ENCODE measurements at places on chromosomes 12 and 14.

DNA sequence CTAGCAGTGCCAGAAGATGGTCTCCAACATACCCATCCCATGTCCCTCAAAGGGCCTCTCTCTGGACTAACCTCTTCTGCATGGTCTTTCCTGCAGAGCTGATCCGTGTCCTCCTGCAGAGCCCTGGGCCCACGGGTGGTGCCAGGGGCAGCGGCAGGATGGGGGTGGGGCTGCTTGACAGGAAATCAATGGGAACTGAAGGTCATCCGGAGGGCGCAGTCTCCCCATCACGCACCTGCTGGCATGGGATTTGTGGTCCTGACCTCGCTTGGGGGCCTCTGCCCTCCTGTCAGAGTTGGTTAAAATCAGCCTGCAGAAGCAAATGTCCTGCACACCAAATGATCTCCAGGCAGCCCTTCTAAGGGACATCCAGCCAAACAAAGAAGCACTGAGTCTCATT is 110.2 kb downstream of the DPF3 start:
- DNase-seq = no peak

DNA sequence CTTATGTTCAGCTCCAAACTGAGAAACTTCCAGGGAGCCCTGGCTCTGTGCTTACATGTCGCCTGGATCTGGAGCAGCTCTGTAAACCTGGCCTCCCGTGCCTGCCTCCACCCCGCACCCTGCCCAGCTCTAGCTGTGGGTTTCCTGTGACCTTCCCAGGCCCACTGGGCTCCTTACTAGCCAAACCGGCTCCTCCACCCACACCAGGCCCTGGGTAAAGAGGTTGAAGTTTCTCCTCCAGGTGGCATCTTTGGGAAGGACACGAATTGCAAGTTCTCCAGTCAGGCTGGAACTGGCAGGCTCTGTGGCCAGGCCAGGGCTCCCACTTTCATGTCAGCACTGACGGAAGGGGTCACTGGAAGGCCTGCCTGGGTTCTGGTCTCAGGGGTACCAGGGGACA is 60.9 kb upstream of the ZFP36L1 start:
- DNase-seq = no peak

- no peak for DNase-seq
Measured at GRCh38 chr12:68157380-68157779, 2.2 kb downstream of the IFNG start.

GRCh38 chr12:46494424-46494823 is 121.9 kb upstream of the SLC38A2 start:
- DNase-seq = no peak

- no peak for DNase-seq
Measured at GRCh38 chr12:80966001-80966400, 28.3 kb upstream of the LIN7A start.

DNA sequence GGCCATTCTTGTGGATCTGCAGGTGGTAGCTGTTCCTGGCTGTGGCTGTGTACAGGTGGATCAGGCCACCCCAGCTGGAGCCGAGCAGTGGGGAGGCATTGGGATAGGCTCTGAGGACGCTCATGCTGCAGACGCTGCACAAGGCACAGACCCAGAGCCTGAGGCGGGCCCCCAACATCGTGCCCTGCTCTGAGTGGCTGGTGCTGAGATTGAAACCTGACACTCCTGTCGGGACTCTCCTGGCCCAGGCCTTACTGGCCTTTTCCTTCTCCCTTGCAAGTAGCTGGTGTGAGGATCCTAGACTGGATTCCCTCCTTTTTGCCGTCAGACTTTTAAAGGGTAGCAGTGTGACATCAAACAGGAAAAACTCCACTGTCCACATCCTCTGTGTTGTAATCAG is at the start of gene FGF23:
FGF23 (minus strand) TSS at position 308 of the 400 bp plus-strand sequence; CDS start at position 178, 130 bp downstream.
- no peak for DNase-seq
